ENCODE measurements at places on chromosomes 12 and 14.

- no peak for DNase-seq
Measured at GRCh38 chr12:27493260-27493940, 30.6 kb upstream of the PPFIBP1 start.

DNA sequence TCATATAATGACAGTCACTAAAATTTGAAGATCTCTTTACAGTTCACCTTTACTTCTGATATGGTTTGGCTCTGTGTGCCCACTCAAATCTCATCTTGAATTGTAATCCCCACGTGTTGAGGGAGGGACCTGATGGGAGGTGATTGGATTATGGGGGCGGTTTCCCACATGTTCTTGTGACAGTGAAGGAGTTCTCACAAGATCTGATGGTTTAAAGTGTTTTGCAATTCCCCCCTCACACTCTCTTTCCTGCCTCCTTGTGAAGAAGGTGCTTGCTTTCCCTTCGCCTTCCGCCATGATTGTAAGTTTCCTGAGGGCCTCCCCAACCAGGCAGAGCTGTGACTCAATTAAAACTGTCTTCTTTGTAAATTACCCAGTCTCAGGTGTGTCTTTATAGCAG, 27.3 kb upstream of the CD9 start:
- no peak for DNase-seq

DNA sequence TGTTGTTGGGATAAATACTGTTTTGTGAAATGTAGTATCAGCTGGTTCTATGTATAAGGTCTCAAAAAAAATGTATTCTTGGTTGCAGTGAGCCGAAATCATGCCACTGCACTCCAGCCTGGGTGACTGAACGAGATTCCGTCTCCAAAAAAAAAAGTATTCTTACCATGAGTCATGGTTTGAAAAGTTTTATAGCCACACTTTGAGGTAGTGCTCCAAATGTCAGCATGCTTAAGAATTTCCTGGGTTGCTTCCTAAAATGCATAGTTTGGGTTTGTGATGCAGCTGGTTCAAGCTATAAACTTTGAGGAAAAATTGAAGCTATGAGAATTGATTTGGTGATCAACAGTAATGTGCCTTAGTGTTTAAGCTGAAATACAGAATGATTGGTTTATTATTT, 48.0 kb downstream of the ETNK1 start:
- DNase-seq, result no peak

DNA sequence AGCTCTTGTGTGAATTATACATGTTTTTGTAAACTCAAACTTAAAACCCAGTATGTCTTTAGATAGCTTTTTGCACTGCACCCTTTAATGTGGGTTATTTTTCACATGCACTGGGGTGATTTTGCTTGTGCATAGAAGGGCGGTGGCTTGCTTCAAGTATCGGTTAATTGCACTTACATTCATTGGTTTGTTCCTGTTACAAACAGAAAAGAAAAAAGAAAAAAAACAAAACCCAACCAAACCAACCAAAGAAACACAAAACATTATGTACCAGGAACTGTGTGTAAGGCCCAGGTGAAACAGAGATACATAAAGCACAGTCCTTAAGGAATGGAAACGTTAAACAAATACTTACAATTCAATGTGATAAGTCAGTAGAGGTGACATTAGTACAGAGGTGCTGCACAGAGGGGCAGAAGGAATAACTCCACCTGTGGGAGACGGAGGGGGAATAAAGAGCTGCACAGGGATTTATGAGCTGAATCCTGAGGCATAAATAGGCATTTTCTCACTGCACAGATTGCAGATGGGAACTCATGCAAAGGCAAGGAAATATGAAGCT, 151.4 kb downstream of the KTN1 start:
- no peak for DNase-seq

GRCh38 chr12:50638482-50638880, 125.4 kb upstream of the ATF1 start:
- no peak for DNase-seq

DNA sequence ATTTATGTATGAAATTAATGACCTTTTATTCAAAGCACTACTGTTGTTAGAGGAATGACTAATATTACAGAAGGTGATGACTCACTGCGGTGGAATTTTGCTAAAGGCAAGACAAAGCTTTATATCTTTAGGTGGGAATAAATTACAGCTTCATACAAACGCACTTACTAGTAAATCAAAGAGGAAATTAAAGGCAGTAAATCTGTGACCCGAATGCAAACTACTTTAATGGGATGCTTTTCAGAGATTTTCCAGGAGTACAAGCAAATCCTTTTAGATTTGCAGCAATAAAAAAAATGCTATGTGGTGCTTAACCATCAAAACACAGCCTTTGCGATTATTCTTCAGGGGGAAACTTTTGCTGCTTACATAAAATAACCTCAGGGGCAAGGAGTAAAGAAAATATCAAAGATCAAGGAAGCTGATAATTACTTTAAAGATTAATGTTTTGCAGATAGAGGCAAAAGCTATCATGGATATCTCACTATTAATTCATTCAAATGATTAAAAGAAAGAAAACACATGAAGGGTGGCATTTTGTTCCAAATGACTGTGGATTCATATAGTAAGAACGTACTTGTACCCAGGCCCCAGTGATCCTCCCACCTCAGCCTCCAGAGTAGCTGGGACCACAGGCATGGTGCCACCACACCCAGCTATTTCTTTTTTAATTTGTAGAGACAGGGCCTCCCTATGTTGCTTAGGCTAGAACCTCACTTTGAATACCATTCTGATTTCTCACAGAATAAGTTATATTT, 98.9 kb downstream of the DENND5B start:
- DNase-seq, result no peak

- DNase-seq, result peak; percentile 58
Measured at GRCh38 chr14:21868442-21869046, 194.9 kb upstream of the OR4E1 start.

- no peak for DNase-seq
Measured at GRCh38 chr12:132360906-132361777, 31.8 kb upstream of the GALNT9 start.

GRCh38 chr12:70196811-70197281, 46.4 kb upstream of the CNOT2 start:
- no peak for DNase-seq

DNA sequence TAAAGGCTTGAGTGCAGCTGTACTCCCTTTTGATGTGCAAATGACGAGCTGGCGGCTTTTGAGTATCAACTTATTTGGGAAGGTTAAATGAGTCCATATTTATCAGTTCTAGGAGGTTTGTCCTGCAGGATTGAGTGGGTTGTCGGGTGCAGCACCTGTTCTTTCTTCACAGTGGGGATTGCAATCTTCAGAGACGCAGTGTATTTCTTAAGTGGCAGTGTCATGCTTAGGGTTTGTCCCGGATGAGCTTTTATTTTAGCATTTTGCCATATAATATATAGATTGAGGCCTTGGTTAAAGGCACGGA, 1.2 kb downstream of the FUT8 start:
- no peak for DNase-seq

DNA sequence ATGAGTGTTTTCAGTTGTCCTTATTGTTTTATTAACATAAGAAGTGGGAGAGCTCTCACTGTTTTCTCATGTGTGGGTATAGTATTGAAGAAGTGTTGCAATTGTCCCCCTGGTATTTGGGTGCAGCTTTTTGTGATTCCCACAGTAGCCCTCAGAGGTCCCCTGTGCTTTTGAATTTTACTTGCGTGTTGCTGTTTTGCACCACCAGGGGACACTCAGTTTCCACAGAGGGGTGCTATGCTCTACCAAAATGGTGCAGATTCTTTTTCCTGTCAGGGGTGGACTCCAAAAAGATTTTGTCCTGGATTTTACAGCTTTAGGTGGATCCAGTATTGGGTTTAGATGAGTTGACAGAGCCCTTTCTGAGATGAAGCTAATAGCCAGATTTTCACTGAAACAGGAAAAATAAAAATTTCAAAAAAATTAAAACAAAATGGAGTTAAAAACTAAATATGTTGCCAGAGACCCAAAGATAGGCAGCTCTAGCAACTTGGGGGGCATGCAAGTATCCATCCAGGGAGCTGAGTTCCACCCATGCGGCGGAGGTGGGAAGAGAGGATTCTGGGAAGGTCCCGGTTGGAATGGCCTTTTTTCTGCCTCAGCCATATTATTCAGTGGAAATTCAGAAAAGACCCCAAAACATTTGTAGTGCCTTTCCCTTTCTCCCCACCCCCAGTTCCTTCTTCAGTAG, 50.2 kb downstream of the TTLL5 start:
- no peak for DNase-seq

GRCh38 chr12:113862590-113863454, 103.3 kb downstream of the RBM19 start:
- no peak for DNase-seq

DNA sequence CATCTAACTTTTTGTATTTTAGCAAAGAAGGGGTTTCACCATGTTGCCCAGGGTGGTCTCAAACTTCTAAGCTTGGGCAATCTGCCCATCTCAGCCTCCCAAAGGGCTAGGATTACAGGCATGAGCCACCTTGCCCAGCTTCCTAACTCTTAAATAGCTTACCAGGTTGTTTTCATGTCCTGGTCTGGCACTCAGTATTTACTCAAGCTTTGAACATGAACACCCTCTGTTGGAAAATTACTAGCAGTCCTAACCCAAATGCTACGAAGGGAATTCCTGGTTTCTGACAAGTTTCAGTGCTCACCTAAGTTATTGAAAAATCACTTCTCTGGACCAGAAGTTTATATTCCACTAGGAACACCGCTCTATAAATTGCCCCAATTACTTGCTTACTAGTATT, 32.5 kb upstream of the GCH1 start:
- DNase-seq, result no peak

GRCh38 chr12:105104762-105105161, 2.8 kb upstream of the WASHC4 start:
- DNase-seq, result no peak

DNA sequence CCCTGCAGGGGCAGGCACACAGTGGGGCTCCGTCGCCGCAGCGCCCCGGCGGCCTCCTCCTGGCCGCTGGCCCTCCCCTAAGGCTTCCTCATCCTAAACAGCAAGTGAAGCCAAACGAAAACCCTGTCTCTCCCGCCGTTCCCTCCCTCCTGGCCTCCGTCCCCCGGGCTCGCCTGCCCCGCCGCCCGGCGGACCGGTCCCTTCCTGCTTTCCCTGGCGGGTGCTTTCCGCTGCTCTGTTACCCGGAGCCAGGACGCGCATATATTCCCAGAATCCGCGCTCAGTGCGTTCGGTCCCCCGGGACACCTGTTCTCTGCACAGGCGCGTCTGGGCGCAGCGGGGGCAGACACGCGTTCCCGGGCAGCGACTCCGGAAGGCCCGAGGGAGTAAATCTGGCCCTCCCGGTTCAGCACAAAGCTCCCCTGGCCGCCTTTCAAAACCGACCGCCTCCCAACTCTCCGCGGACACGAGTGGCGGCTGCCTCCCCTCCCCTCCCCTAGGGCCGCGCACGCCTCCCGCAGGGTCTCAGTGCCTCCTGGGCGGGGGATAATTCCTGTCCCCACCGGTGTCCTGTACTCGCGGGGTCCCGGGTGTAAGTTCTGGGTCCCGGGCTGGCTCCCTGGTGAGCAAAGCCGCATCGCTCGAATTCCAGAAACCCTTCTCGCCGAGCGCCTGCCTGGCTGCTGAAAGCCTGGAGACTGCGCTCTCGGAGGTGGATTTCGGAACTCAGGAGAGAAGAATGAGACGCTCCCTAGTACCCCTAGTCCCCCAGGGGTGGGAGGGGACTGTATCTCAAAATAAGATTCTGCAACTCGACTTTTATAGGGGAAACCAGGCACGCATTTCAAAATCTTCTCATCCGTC, 21.4 kb upstream of the CEP170B start:
- DNase-seq, result no peak

- no peak for DNase-seq
Measured at GRCh38 chr12:126518596-126519200, 1453.5 kb downstream of the AACS start.

DNA sequence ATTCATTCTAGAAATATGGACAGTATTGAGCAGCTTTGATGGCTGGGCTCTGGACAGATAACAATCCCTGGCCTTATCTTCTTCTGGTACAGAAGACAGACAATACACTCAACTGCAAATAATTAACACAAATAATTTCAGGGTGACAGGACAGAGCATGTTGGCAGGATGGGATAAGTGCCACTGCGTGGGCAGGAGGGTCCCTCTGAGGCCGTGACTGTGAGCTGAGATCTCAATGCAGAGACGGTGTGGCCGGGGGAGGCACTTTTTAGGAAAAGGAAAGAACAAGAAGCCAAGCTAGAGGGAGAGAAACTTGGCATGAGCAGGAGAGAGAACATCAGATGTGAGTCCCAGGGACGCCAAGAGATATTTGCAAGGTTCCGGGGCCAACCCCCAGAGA, 8.1 kb downstream of the SYNE3 start:
- no peak for DNase-seq

Data from bone marrow (tissue), 2 donors.